BE2C (cell line): ENCODE measurements at places on chromosomes 5 and 9.

- no peak for DNase-seq
Observed at GRCh38 chr9:91160181-91160580, 201.5 kb downstream of the AUH start.

DNA sequence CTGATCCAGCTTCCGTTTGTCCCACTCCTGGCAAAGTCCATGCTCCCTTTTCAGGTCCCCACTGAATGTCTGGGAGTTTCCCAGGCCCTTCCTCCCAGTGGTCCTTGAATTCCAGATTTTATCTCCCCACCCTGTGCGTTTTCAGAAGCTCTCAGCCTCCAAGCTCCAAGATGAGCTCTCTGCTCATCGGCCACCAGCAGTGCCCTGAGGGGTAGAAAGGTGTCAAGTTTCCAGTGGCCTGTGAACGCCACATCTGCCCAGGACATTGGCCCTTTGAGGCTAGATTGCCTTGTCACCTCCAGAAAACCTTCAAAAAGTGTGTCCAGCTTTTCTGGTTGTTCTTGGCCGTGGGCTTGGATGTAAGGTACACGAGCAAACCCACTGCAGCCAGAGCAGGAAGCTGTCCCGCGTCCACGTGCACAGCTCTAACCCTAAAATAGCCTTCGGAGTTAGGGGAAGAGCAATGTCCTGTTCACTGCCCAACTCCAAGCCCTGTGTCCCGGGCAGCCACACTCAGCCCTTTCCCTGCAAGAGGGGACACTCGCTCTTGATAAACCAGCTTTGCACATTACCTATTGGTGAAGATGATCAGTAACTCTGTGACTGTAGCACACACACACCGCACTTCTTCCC, 10.9 kb upstream of the LRRC14B start:
- no peak for DNase-seq

- DNase-seq, result no peak
Observed at GRCh38 chr5:179347581-179347980, 2.3 kb upstream of the ADAMTS2 start.

DNA sequence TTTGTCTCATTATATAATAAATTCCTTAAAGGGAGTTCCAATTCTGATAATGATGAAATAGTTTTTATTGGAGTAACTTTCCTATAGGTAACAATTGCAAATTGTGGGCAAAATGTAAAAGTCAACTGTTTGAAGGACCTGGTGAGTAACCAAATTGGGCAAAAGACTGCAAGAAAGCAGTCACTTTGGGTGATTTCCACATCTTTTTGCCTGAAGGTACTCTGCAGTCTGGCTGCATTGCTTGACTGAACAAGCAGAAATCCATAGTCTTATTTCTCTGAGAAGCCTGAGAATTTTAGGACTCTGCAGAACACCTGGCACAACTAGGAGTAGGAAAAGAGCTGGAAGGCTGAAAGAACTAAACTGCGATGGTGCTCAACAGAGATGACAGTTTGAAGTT, 114.9 kb downstream of the HOMER1 start:
- DNase-seq, result no peak

DNA sequence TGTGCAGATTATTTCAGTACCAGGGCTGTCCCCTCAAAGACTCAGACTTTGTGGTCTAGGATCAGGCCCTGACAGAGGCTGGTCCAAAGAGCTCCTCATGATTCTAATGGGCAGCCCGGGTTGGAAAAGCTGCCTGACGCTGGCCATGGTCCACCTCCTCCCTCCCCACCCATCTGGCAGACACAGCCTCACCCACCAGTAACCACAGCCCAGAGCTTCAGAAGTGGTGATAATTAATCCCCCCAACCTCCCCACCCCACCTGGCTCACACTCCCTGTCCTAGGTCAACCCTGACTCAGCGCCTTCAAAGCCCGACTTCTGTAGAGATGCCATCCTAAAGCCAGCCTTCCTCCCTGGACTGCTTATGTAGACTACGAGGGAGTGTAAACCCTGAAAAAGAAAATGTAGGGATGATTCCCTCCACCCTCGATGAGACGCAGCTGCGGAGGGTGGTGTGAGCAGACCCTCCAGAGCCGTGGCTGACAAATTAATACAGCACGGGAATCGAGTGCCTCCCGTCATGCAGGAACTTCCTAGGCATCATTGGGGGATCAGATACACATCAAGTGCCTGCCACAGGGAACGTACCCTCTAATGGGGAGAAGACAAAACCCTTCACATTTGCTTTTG, 7.0 kb downstream of the UBE2QL1 start:
- DNase-seq, result no peak

- no peak for DNase-seq
Observed at GRCh38 chr5:54872810-54873209, 112.6 kb downstream of the ESM1 start.

DNA sequence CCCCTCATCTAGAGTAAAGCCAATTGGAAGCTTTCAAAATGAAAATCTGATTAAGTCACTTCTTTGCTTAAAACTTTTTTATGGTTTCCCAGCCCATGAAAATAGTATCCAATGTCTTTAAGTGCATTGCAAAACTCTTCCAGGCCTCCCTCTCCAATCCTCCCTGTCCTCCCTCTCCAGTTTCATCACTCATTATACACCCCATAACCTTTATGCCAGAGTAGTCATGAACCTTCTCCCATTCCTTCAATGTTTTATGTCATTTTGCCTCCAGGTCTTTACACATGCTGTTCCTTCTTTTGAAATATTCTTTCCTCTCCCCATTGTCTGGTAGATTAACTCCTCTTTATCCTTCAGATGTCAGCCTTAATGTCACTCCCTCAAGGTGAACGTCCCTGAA, 8.1 kb upstream of the ZNF354A start:
- no peak for DNase-seq

DNA sequence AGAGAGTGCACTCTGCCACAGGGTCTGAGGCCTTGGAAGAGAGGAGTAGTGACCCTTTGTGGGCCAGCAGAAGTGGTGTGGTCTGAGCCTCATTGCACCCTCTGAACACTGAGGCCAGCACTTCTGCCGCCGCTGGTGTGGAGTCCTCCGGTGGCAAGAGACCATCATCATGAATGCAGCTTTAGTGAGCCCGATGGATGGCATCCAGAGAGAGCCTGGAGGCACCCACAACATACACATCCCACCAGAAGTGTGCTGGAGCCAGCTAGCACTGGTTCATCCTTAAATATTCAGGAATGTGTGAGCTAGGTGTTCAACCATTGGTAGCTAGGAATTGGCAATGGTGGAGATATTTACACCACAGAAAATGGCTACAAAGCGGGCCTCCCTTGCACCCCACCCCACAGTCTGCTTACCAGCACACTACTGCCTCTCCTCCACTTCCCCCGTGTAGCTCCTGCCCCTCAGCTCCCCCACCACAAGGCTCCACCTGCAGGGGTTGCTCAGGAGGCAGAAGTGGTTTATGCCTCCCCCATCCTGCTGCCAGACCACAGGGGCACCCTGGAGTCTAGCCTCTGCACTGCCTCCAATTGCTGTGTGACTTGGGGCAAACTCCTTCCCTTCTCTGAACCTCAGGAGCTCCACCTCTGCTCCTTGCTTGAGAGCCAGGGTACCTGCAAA, 16.4 kb downstream of the SLC6A7 start:
- DNase-seq, result no peak

DNA sequence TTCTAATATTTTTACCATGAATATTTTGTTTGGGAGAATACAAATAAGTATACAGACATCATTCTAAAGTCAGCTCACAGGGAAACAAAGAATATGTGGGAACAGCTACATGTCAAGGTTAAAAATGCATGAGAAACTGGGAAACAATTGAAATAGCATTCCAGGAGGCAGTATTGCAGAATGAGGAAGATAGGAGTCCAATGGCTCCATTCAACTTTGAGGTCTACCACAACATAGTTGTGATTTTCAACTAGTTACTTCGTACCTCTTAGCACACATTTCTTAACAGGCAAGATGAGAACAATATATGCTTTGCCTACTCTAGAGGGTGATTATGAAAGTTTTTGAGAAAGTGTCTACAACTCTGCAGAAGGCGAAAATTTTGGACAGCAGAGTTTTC, 35.2 kb upstream of the CAST start:
- no peak for DNase-seq
